ENCODE measurements at places on chromosomes 2 and 18.

GRCh38 chr2:31748041-31748440, 167.3 kb upstream of the SRD5A2 start:
- DNase-seq = no peak

DNA sequence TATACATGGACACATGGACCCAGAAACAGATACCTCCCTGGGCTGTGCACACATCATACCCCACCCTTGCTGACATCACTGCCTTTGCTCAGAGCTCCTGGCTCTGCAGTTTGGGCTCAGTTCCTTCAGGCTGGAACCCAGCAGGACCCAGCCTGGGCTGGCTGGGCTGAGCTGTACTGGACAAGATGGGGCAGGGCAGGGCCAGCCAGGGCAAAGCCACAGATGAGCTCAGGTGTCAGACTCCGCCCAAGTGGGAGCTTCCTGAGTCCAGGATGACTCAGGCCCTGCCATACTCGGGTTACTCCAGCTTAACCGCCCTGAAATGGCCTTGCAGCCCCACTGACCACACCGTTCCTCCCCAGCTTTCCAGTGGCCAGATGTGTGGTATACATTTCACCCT, 284.9 kb downstream of the OSR1 start:
- DNase-seq = no peak

GRCh38 chr2:113777371-113777770, 20.9 kb upstream of the SLC35F5 start:
- no peak for DNase-seq

DNA sequence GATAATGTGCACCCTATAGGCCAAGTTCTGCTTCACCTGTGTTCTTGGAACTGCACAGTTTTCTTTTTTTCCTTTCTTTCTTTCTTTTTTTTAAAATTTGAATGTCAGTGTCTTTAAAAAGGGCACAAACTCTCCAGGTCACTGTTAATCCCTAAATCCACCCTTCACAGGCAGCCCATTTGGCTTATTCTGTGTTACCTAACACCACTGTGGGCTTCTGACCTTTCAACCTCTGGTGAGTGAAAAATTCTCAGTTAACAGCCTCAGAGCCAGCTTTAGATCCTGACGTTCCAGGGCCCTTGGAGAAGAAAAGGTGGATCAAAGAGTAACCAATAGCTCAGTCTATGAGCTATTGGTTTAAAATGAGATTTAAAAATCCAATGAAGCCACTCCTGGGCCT, 6.8 kb upstream of the CETN1 start:
- no peak for DNase-seq

DNA sequence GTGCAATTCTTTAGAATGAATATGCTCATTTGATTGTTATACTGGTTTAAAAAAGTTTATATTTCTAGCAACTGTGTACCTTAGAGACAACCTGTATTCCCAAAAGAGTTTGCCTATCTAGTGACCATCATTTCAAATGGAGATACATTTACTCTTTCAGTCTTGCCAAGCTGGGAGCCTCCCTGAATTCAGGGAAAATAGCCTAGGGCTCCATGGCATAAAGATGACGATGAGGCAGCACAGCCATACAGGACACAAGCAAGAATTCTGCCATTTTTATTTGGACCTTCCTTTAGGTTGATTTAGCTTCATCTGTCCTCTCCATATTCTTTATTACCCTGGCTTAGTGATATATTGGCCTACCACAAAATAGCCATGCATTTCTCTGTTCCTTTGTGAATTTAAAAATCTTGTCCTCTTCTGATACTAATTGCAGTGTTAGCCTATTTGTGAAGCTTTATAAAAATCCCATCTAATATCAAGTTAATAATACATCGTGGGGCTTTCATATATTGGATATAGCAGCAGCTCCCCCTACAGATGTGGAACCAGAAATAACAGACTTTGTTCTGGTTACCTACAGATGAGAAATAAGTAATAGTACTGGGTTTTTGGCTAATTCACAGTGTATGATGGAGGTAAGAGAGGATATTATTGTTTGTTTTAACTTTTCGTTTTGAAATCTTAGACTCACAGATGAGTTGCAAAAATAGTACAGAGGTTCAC, 1661.9 kb upstream of the PIK3C3 start:
- no peak for DNase-seq

DNA sequence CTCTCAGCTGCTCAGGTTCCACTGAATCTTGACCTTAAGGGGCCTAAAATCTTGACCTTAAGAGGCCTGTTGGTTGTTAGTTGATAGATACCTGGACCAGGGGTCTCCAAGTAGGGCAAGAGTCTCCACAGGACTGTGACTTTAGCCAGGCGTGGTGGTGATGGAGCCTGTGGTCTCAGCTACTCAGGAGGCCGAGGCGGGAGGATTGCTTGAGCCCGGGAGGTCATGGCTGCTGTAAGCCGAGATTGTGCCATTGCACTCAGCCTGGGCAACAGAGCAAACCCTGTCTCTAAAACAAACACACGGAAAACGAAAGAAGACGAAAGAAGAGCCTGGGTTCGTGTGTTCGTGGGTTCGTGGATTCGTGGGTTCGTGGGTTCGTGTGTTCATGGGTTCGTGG, 120.2 kb upstream of the CTDP1 start:
- DNase-seq = no peak

- no peak for DNase-seq
Measured at GRCh38 chr18:12366379-12366778, 10.6 kb downstream of the AFG3L2 start.

- no peak for DNase-seq
Measured at GRCh38 chr2:100264121-100264520, 58.2 kb downstream of the LONRF2 start.

DNA sequence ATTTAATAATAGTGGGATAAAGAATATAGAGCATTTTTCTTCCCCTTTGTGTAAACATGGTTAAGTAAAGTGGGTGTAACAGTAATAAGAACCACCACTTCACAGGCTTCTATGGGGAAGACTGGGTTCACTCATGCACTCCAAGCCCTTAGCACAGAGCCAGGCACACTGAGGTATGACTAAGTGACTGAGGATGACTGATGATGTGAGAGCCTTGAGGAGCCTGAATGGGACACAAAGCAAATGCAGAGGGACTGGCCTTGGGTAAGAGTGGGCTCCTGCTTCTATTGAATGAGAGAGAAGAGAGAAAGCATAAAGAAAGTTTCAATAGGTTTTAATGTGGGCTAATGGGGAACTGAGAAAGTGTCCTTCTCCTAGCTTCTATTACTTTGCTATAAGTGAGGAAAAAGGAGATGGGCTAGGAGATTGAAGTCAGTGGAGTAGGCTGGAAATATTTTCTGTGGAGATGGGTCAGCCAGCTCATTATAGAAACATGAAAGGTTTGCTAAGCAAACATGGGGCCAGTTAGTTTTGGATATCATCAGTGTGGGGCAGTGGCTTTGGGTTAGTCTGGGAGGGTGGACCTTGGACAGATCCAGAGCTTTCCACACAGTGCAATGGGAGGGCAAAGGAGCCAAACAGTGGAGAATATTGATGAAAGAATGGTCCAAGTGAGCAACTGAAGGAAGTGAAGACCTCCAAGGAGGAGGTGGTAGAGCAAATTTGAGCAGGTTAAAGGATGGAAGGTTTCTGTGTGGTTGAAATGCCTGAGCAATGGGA, 20.6 kb downstream of the IL1F10 start:
- no peak for DNase-seq

- no peak for DNase-seq
Measured at GRCh38 chr2:145041706-145042105, 521.8 kb upstream of the ZEB2 start.

GRCh38 chr2:135893374-135893794, 17.1 kb upstream of the MCM6 start:
- DNase-seq = no peak
